ENCODE measurements at places on chromosomes 3 and 15.

- no peak for DNase-seq
Observed at GRCh38 chr3:105905328-105905727, 36.5 kb upstream of the CBLB start.

DNA sequence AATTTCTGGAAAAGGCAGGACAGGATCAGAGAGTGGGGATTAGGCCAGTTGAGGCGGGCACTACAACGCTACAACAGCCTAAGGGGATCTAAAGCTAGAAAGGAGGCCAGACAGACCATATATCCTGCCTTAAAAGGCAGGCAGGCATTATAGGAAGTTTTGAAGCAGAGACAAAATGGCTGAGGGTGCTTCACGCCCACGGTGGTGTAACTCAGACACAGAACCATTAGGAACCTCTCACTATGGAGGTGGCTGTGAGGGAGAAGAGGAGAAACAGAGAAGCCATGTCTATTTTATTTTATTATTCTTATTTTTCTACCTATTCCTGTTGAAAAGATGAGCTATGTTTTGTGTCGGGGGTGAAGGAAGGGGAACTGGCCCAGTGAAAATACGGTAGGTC, 2.1 kb upstream of the USP4 start:
- no peak for DNase-seq

DNA sequence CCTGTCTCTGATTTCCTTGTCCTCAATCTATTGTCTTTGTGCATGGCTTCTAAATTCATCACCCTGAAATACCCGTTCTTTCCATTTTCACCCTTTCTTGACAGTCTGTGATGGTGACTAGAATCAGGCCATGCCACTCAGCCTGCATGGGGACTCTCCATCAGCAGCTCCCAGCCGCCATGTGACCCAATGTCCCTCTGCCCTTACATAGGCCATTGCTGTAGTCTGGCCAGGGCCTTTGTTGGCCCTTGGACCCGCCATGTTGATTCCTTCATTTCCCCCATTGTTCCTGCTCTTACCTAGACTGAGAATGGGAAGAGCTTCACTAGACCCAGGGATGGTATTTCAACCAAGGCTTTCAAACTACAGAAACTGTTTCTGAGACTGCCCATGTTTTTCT, 45.8 kb downstream of the SPSB4 start:
- DNase-seq = no peak

GRCh38 chr15:56654216-56654615, 79.1 kb downstream of the ZNF280D start:
- no peak for DNase-seq

GRCh38 chr15:89785774-89786140, 9.6 kb downstream of the MESP2 start:
- DNase-seq = no peak

- DNase-seq = no peak
Observed at GRCh38 chr15:49900006-49900902, 218.8 kb downstream of the ATP8B4 start.

DNA sequence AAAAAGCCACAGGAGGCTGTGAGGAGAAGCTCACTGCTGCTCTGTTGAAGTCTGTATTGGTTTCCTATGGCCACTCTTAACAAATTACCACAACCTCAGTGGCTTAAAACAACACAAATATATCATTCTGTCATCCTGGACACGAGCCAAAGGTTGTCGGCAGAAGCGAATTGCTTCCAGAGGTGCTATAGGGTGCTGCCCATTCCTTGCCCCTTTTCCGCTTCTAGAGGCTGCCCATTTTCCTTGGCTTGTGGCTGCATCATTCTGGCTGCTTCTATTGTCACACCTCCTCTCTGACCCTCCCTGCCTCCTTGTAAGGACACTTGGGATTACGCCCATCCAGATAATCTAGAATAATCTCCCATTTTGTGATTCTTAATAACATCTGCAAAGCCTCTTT, 6.4 kb upstream of the SACM1L start:
- no peak for DNase-seq

DNA sequence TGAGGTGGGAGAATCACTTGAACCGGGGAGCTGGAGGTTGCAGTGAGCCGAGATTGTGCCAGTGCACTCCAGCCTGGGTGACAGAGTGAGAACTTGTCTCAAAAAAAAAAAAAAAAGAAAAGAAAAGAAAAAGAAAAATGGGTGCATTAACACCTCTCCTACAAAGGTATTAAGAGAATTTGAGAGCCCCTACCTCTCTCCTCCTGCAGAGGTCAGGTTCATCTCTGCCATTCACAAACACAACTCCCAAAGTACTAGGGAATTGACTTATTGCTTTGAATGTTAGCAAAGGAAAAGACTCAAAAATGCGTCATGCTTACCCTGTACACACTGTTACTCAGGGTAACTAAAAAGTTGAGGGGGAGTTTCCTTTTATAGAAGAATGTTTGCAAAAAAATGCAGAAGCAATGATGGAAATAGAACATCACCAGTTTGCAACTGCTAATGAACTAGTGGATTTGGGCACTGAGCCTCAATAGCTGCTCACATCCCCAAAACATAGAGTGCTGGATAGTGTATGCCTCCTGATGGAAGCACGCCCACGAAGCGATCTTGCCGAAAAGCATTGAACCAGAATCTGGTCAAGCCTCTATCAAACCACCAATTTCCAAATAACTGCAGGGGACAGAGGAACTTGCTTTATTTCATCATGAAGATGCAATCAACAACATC, 15.5 kb upstream of the LYZL4 start:
- DNase-seq = no peak

GRCh38 chr3:170631755-170632488, 46.0 kb upstream of the SLC7A14 start:
- DNase-seq = no peak

DNA sequence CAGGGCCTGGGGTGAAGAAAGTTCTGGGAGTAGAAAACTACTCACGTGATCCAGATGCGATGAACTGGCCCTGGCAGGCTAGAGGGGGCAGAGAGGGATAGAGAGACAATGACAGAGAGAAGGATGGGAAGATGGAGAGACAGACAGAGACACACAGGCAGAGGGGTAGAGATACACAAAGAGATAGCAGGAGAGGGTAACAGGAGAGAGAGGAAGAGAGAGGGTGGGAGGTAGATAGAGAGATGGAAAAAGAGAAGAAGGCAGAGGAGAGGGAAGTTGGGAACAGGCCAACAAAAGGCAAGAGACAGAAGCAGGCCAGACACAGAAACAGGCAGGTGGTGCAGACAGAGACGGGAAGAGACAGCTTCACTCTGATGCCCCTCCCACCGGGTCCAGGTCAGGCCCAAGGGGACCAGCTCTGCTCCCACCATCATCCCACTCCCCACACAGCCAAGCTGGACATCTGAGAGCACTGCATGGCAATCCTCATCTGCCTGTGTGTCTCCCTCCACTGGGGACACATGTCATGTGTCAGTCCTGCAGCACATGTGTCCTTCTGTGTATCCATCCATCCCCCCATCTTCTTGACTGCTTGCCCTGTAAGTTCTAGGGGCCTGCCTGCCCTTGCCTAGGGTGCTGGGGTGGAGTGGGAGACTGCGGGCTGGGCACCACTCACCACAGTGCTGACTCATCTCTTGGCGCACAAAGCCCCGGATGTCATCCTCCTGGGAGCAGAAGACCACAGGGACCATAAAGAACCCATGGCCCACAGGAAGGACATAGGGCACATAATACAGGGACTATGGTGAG, 2.2 kb upstream of the UCN2 start:
- DNase-seq = no peak

DNA sequence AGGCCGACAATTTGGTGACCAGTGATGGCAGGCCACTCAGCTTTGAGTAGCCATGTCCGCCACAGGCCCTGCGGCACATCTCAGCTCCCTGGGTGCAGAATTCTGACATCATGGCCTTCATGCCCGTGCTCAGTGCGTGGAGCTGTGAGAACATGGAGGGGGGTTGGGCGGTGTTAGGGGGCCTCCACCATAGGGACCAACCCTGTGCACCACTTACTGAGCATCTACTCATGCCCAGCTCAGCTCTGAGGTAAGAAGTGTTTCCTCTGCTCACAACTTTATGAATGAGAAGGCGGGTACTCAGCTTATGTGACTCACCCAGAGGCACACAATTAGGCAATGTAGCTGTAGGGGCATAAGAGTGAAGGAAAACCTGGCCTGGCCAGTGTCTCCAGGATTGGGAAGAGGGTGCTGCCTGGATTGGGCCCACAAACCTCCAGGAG, 10.5 kb downstream of the ACOX2 start:
- DNase-seq = no peak

DNA sequence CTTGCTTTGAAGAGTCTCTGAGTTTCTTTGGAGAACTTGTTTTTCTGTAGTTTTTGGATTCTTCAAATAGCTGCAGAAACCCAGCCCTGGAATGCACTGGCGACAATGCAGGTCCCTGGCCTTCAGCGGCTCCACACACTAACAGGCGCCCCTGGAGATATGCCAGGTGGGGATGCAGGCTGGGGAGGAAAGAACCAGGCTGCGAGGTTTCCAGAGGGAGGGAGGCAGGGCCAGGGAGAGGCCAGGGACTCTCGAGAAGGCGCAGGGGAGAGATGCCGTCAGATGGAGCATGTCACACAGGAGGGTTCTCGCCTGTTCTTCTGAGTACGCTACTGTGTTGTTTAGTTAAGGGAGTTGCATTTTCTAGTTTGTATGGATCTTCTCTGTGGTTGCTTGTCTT, 283.1 kb downstream of the GABRG3 start:
- DNase-seq = no peak

- DNase-seq = no peak
Observed at GRCh38 chr3:157294491-157294890, 134.5 kb upstream of the CCNL1 start.

- DNase-seq = no peak
Observed at GRCh38 chr3:94615275-94616065, 552.6 kb downstream of the NSUN3 start.

DNA sequence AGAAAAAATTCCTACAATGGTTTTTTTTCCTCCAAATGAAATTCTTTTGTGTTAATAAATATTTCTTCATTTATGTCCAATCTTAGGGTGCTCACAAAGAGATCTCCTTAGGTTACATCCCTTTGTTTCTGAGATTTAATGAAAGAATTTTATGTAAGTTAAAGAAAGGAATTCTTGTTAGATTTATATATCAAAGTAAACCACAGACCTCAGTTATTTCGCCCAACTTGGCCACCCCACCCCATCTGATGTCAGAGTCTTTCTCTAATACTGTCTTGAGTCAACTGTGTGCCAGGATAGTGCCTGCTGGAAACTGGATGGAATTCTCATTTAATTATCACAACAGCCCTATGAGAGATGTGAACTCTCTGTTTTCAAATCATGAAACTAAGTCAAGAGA, 259.9 kb downstream of the OPA1 start:
- DNase-seq = no peak

GRCh38 chr3:23153436-23153835, 49.7 kb upstream of the UBE2E2 start:
- DNase-seq = no peak
